Fibroblast of skin of scalp (primary cell): ENCODE measurements at places on chromosomes 11 and 22.

DNA sequence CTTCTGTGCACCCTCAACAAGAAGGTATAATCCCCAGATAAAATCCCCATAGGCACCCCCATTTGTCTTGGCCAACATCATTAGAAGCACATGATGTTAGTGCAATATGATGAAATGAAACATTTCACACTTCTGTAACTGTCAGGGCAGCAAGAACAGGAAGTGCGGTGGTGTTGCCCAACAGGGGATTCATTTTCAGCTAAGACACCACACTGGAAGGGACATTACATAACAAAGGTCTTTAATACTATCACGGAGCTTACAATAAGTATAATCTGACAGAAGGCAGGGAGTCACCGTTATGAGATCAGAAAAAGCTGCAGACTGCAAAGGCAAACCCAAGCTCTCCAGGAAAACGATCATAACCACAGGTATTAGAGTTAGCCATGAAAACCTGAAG is 2.0 kb downstream of the OR52W1 start:
- DNase-seq = no peak

DNA sequence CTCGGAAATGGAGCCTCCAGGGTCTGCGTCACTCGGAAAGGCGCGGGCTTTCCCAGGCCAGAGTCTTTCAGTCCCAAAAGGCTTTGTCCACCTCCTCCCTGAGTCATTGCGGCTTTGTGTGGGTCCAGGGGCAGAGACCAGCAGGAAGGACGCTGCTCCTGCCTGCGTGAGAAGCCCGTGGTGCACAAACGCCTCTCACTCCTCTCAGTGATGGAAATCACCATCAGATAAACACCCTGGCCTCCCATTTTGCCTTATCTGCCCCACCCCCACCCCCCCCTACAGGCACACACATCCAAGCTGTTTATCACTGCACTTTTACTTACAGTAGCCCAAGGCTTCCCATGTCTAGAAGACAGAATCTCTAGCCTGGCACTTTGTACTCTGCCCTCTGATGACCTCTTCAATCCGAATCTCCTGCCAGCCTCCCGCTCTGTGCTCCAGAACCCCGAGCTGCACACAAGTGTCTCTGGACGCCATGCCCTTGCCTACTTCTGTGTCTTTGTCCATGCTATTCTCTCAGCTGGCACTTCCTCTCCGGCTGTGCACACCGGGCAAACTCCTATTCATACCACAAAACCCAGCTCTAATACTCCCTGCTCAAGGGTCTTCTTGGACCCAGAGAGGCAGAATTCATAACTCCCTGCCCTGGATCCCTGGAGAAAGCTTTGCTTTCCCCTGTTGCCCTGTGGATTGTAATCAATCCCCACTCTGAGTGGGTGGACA is 954.6 kb downstream of the TBC1D22A start:
- no peak for DNase-seq

- DNase-seq = no peak
Observed at GRCh38 chr11:71197096-71197495, 55.3 kb downstream of the SHANK2 start.

DNA sequence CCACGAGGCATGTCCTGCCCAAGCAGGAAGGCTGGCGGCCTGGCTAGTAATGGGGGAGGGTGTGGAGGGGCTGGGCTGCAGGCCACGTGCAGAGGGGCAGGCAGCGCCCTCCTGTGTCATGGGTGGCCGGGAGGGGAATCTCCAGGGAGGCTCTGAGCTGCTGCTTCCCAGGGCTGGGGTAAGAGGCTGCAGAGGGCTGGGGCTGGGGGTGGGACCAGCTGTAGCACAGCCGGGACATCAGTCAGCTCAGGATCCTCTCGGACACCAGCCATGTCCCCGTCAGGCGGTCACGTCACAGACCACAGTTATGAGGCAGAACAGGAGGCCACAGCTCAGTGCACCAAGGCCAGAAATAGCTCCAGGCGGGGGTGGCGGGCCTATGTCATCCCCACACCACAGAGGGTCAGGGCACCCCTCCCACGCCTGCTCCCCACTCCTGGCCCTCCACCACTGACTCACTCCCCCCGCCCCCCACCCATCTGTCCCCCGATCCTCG is 21.1 kb downstream of the RTN4R start:
- peak; percentile 50 for DNase-seq

GRCh38 chr11:39817241-39817640 is 1642.2 kb downstream of the LRRC4C start:
- DNase-seq = no peak

GRCh38 chr11:100013011-100013410 is 674.1 kb upstream of the ARHGAP42 start:
- DNase-seq = no peak

- no peak for DNase-seq
Observed at GRCh38 chr11:97557399-97557798, 1167.6 kb downstream of the JRKL start.

DNA sequence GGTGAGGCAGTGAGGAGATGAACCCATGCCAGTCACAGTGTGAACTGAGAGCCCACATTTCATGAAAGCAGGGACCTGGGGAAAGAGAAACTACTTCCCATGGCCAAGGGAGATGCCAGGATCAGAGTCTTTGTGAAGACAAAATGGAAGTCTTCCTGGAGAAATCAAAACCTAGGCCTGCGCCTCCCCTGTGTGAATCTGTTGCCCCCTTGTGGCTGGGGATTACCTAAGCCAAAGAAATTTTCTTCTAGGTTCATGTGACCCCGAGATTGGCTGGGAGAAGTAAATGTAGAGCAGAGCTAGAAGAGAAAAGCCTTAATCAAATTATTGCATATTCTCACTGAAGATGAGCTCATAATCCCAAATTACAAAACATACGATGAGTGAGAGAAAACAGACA is 1075.3 kb downstream of the TBC1D22A start:
- peak; percentile 32 for DNase-seq

GRCh38 chr11:108805030-108805429 is 140.2 kb downstream of the DDX10 start:
- DNase-seq = no peak

DNA sequence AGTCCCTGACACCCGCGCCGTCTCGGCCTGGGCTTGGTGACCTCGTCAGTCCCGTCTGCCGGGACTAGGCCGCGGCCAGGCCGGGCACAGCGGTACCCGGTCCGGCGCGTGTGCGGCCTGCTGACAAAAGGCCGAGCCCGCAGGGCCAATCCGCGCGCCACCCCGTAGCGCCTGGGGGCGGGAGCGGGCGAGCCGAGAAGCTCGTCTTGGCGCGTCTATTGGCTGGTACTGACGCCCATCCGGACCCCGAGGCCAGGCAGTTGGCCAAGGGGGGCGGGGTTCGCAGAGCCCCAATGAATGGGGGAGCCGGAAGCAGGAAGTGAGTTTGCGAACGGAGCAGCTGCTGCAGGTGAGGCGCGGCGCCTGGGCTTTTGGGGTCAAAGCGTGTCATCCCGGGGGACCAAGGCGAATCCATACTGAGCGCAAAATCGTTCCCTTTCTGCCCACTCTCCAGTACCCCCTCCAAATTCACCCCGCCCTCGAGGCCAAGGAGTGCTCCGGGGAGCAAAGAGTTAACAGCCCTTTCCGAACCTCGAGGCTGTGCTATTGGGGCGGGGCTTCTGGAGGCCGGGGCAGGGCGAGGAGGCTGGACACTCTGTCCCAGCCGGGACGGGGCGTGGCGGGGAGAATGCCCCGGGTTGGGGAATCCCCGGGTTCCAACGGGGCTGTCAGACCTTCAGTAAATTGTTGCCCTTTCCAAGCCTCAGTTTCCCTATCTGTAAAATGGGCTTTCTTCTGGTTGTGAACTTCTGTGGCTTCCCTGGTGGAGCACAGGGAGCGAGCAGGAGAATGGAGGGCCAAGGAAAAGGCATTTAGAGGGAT is at the start of gene DPP3:
Gene DPP3 (plus strand): TSS at position 318 of the 822 bp plus-strand sequence. CDS start 1,767 bp downstream, outside the sequence.
- DNase-seq = peak; percentile 97

DNA sequence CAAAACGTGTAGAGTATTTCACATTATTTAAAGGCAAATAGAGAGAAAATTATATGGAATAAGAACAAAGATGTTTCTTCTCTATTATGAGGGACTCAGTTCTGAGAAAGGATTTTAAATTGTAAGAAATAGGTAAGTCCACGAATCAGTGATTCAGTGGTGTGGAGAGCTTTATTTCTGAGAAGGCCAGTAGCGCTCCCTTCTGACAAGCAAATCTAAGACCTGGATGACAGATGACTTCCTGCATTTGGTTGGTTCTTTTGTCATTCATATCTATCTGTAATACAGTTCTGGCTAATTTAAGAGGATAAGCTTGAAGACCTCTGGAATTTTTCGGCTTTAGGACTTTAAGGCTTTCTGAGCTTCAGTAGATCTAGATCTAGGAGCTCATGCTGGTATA is 7.0 kb downstream of the CD3E start:
- no peak for DNase-seq

GRCh38 chr11:125256541-125257189 is 92.1 kb downstream of the PKNOX2 start:
- peak; percentile 27 for DNase-seq

GRCh38 chr22:37961062-37961461 is 7.6 kb downstream of the POLR2F start:
- no peak for DNase-seq

GRCh38 chr11:110311783-110312579 is 15.6 kb upstream of the RDX start:
- DNase-seq = peak; percentile 71

DNA sequence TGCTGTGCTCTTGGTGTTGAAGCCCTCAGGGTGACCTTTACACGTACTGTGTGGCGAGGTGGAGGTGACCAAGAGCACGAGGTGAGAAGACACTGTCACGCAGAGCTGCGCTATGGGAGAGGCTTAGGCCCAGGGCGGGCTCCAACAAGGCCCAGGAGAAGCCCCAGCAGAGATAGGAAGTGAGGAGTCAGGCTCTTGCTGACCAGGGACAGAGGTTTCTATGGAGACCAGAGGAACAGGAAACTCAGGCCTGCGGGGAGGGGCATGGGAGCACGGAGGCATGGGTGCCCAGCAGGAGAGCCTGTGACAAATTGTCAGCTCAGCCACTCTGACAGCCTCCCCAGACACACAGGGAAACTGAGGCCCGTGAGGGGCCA is 15.8 kb downstream of the DGKZ start:
- DNase-seq = peak; percentile 47

DNA sequence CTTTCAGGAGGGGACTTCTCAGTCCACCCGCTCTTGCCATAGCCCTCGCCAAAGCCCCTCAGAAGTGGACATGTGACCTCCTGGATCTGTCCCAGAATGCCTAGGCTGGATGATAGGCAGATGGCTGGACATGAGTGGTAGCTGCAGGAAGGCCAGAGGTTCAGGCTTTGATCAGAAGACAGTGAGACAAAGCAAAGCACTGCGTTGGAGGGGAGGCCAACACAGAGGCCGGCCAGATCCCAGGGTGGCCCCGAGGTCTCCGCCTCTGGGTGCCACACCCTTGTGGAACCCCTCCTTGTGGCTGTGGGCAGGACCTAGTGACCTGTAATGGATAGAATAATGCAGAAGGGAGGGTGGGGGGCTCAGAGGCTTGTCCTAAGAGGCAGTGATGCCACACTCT is 147.6 kb downstream of the OPCML start:
- no peak for DNase-seq

- peak; percentile 63 for DNase-seq
Observed at GRCh38 chr11:117143390-117143789, 697 bp upstream of the PAFAH1B2 start.

DNA sequence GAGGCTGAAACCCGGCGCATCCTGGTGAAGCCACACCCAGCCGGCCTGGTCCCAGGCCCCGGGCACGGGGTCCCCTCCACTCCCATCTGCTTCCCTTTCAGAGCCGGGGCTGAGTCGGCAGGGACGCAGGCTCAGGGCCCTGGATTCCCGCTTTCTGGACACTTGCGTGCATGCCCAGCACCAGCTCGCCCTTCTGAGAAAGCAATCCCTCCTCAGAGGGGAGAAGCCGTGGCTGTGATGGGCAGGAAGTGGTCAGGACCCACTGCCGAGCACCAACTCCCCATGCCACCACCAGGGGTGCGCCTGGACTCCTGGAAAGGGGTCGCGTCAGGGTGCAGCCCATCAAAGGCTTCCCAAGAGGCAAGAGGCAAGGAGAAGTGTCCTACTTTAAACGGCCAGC is 15.1 kb downstream of the CDKN1C start:
- DNase-seq = no peak

DNA sequence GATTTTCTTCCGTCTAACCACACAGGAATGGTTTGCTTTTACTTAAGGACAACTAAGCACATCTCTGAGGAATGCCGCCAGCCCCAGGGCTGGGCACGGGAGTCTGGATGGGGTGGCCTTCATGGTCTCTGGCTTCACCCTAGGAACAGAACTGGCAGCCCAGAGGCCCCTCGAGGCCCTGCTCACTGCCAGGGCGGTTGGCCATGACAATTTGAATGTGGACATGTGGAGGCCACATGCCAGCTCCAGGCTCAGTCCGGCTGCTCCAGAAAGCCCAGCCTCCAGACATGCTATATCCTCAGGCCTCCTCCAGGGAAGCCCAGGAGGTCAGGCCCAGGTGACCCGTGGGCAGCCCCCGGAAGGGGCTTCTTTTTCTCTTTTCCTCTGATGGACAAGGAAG is 84.0 kb upstream of the FGF3 start:
- DNase-seq = no peak

DNA sequence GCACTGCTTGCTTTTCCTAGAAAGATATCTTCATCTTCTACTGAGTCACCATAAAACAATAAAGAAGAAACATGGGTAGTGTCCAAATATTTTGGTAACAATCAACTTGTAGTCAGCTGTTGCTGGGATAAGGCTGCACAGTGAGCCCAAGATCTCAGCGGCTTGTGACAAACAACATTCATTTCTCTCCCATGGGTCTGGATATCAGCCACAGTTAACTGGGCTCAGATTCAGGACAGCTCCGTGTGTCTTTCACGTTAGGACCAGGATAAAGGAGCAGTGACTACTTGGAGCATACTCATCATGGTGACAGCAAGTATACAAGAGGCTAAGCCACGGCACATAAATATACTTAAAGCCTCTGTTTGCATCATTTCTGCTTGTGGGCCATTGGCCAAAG is 27.9 kb upstream of the GRK3 start:
- DNase-seq = no peak

GRCh38 chr11:128520206-128520887 is 67.0 kb downstream of the ETS1 start:
- no peak for DNase-seq

DNA sequence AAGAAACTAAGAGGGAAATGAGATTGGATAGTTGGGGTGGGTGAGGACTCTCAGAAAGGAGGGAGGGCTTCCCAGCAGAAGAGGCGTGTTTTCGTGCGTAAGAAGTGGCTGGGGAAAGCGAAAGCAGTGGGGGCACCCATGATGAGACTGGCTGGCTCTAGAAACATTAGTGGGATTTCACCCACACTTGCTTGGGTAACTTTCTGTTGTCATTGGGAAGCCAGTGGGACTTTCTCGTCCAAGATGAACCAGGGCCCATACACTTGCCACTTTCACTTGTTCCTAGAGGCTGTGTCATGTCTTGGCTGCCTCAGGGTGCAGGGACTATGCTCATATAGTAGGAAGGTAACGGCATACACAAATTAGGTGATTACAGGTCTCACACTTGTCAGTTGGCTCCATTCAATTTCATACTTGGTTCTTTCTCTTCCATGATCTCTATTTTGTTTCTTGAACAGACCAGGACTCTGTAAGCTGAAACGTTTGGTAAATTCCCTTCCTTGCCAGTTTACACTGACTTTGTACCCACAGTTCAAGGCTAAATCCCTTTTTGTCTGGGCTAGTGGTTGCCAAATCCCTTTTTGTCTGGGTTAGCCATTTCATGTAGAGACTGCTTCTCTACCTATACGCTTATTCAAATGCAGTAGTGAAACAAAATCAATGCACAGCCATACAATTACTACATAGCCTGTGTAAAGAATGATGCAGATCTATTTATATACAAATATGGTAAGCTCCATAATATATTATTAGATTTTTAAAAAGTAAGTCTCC is 42.0 kb upstream of the CXCR5 start:
- DNase-seq = no peak

- DNase-seq = no peak
Observed at GRCh38 chr11:6629892-6630631, 10.8 kb upstream of the TPP1 start.
